ENCODE measurements at places on chromosomes 16 and 17.

- peak; percentile 30 for DNase-seq
Measured at GRCh38 chr17:40548982-40549685, 16.1 kb downstream of the CCR7 start.

- no peak for DNase-seq
Measured at GRCh38 chr17:20077978-20078685, 69.0 kb downstream of the SPECC1 start.

DNA sequence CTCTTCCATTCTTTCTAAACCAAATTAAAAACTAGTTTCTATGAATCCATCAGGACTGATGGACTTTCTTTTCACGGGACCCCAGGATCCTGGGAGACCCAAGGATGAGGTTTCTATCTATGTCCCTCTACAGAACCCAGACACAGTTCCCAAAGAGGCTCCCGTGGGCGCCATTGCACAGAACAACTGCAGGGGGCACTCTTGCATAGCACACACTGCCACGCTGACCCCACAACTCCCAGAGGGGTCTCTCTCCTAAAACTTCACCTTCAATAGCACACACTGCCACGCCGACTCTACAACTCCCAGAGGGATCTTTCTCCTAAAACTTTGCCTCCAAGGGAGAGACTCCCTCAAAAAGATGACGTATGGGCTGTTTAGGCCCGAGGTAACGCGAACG is 9.0 kb downstream of the ABR start:
- no peak for DNase-seq

DNA sequence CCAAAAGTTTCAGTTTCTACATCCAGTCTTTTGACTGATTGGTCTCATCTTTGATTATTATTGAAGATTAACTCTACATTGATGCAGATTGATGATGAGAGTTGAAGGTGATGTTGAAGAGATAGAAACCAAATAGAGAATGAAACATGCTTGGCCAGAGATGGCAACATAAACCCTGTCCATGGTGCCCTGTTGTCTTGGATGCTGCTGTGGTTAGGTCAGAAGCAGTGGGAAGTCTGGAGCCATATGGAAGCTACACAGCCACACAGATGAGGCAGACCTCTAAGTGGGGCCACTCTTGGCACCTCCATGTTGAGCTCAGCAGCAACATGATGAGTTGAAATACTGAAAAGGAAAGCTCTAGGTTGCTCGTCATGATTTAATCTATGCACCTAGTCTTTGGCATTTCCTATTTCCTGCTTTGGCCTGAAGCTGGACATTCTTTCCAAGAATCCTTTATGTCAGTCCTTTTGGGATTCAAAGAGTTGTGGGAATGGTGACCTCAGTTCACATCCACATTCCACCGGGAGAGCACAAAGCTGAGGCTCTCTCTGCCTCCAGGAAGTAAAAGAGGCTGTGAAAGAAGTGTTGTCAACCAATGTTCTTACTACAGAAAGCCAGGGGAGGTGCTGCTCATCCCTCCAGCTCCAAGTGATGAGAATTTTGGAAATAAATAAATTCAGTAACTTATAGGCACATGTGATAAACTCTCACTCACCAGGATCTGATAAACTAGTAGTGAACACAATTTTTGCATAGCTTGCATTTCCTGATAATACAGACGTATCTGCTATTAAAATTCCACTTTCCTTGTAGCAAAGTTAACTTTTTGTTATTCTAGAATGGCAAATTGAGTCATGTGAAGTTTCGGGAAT is 127.7 kb upstream of the MAF start:
- DNase-seq, result peak; percentile 45

DNA sequence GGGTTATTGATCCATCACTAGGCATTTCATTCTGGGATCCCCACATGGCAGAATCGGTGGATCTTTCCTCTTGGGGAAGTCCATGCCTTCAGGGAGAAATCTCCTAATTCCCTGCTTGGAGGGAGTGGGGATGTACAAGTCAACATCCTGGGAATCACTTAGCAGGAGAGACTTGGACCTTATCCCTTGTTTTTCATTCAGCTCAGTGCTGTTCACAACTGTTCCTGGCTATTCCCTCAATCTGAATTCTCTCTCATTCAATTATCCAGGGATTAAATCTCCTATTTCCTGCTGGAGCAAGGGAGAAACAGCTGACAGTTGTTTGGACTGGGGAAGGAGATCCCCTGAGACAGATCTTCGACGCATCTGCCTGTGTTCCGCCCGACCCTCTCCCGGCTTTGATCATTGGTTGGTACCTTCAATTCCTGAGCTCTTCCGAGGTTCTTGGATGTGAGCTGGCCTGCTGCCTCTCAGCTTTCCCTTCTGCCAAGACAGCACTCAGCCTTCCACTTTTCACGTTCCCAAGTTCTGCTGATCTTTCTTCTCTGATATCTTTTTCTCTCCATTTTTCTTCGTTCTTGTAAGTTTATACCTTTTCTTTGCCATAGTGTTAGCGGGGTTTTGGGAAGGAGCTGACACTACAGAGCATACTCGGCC is 115.4 kb upstream of the GNAO1 start:
- no peak for DNase-seq

GRCh38 chr16:1678500-1679098 is 520 bp downstream of the JPT2 start:
- DNase-seq, result peak; percentile 15

GRCh38 chr17:13638855-13639458 is 37.2 kb upstream of the HS3ST3A1 start:
- no peak for DNase-seq

DNA sequence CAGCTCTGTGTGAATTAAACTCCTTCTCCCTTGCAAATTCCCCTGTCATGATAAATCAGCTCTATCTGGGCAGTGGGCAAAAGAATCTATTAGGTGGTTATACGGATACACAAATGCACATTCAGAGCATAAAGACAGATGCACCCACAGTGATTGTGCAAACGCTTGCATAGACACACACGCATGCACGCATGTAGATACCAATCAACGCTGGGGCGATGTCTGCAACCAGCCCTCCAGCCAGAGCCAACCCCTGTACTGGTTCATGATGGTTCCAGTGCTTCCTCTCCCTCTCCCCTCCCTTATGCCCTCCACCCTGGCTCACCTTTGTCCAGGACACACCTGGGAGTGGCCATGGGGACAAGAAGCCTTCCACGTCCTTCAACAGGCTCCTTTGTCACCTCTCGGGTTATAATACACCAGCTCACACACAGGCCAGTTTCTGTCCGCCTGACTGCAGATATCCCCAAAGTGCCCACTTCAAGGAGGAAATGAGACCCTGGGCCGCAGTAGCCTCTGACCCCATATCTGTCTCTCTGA is 33.1 kb upstream of the SNN start:
- no peak for DNase-seq

- DNase-seq, result peak; percentile 36
Measured at GRCh38 chr17:31321481-31321880, at the start of gene EVI2A. EVI2A (minus strand) TSS chr17:31321622; CDS start chr17:31319013, 2,609 bp downstream.

- DNase-seq, result no peak
Measured at GRCh38 chr17:8739097-8739496, 5.5 kb downstream of the CCDC42 start.

DNA sequence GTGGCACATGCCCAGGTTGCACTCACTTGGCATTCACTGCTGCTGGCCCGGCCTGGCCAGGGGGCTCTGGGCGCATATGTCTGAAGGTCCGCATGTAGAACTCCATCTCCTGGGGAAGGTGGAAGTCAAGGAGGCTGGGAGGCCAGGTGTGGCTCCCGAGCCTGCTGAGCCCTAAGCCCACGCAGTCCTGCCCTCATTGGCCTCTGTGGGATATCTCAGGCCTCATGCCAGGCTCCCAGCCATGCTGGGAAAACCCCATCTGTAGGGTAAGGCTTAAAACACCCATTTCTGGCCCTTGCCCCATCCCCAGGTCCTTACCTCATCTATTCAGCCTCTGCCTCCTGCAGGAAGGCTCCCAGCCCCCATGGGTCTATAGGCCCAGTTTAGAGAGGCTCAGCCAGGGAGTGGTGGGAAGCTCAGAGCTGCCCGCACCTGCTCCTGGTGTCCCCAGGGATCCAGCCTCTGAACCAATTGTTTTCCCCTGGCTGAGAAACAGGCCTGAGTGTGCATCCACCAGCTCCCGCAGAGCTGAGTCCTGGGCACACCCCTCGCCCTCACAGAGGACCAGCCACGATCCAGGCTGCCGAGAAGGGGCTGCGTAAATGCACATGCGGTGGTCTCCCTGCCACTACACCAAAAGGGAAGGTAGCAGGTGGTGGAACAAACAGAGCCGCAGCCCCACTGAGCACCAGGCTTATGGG is 2.3 kb upstream of the TPPP3 start:
- DNase-seq, result no peak

- DNase-seq, result peak; percentile 91
Measured at GRCh38 chr16:19131825-19132218, 18.1 kb downstream of the ITPRIPL2 start.

DNA sequence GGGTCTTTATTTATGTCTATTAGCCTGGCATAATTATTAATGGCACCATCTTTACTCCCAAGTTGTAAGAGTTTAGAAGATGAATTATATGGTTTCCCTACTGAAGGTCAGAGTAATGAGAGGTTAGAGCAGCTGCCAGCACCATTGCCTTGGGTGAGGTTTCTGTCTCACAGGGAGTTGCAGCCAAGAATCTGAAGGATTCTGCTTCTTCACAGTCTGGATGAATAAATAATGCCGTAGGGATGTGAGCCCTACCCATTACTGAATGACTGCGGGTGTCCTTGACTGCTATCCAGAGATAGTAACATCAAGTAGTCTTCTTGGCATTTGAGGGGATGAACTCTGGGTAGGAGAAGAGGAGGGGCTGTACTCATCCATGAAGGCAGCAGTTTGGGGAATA is 52.8 kb upstream of the SMIM36 start:
- no peak for DNase-seq

GRCh38 chr17:44444735-44445105 is 55.3 kb upstream of the ITGA2B start:
- no peak for DNase-seq

- peak; percentile 38 for DNase-seq
Measured at GRCh38 chr17:48427598-48427997, 2.4 kb downstream of the SKAP1 start.

DNA sequence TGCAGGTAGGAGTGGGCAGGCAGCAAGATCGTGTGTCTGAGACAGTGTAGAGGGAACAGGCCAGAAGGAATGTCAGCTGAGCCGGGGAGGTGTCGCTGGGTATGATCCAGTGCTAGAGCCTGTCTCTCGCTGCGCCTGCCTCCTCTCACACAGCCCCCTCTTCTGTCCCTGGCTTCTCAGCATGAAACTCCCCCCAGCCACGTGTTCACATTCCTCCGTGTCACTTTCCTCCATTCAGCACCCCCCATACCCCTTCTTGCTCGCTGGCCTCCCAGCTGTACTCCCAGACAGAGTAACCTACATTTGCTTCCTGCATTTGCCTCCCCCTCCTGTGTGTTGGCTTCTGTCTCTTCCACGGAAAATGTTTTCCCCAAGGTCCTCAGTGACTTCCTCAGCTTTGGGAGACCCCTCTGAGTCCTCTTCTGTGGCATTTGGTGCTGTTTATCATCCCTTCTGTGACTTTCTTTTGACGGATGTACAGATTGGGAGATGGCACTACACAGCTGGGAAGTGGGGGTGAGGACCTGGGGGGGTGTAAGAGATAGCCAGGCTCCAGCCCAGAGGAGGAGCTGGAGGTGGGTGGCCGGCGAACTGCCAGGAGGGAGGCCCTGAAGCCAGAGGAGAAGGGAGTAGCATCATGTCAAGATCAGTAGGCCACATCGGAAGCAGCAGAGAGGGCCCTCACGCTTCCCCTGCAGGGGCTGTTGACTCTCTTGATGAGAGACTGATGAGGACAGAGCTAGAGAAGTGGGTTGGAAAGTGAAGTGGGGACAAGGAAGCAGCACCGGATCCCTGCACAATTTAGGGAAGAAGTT is 19.2 kb downstream of the SGF29 start:
- DNase-seq, result no peak

- no peak for DNase-seq
Measured at GRCh38 chr17:76268015-76268749, 3.0 kb downstream of the UBALD2 start.

DNA sequence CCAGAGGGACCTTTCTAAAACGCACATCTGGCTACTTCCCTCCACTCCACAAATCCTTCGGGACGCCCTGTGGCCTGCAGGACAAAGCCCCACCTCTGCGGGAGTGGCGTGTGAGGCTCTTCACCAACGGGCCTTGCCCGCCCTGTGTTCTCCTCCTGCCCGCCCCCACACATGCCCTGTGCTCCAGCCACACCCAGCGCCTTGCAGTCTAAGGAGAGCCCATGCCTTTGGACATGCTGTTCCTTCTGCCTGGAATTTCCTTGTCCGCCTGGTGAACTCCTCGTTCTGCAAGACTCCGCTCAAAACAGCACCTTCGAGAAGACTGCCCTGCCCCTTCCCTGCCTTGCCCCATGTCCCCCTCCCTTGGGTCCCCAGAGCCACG is 7.4 kb downstream of the ELOB start:
- no peak for DNase-seq

DNA sequence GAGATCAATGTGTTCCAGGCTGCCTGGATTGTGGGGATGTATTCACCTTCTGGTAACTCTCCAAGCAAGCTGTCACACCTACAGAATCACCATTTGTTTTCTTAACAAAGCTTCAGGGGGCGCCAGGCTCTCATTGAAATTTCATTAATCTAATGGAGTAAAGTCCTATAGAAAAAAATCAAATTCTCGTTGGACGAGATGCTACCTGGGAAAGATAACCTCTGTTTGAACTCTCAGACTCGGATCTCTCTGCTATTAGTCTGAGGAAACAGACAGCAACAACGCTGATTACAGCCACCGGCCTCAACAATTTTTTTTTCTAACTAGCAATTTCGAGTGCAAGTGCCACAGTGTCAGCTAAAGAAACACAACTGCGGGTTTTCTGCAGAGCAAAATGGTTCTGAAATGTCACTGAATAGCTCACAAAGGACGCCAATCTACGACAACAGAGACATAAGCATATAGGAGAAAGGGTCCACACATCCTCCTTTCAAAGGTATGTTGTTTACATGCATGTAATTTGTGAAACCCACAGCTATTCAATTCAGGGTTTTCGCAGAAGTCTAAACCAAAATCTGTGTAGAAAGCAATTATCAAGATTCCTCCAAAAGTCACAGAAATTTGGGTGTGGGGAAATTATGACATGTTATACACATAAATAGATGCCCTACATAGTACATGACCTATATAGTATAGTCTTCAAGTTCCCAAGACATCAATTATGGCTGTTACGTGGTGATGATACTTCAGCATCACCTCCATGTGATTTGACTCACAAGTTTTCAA is 135.8 kb downstream of the SKAP1 start:
- no peak for DNase-seq

- peak; percentile 81 for DNase-seq
Measured at GRCh38 chr17:50919321-50920040, 53.3 kb upstream of the TOB1 start.

GRCh38 chr17:68378268-68379176 is 78.8 kb downstream of the WIPI1 start:
- DNase-seq, result peak; percentile 85
